ENCODE measurements at places on chromosomes 3 and 15.

GRCh38 chr3:136069933-136070332 is 104.4 kb downstream of the PPP2R3A start:
- no peak for DNase-seq

DNA sequence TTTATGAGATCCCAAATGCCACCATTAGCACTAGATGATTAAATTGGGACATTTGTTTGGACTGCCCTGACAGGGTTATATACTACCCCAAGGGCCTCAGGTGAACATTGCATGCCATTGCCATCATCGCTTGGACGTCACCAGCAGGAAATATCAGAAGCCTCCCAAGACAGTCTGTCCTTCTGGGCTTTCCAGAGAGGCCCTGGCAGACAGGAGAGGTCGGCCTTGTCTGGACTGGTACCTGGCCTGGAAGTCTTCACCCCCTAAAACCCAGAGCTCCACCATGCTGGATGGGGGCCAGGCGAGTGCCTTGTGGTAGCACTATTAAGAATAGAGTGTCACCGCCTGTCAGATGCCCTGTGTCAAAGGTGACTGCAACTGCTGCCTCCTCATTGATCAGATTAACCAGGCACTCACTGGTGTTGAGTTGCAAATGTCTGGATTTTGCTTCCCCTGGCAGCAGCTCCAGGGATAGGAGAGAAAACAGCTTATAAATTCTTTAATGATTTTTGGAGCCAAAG is 324.1 kb upstream of the RASGRP1 start:
- DNase-seq = no peak

GRCh38 chr15:65550681-65551098 is 20.4 kb downstream of the HACD3 start:
- DNase-seq = no peak

GRCh38 chr15:89105147-89105546 is 16.9 kb downstream of the ABHD2 start:
- DNase-seq = no peak

GRCh38 chr15:101156509-101157159 is 95.2 kb downstream of the CHSY1 start:
- DNase-seq = no peak

GRCh38 chr15:94119923-94120775 is 111.2 kb upstream of the MCTP2 start:
- DNase-seq = peak; percentile 7

- no peak for DNase-seq
Observed at GRCh38 chr3:133159498-133160475, 121.6 kb downstream of the TMEM108 start.

DNA sequence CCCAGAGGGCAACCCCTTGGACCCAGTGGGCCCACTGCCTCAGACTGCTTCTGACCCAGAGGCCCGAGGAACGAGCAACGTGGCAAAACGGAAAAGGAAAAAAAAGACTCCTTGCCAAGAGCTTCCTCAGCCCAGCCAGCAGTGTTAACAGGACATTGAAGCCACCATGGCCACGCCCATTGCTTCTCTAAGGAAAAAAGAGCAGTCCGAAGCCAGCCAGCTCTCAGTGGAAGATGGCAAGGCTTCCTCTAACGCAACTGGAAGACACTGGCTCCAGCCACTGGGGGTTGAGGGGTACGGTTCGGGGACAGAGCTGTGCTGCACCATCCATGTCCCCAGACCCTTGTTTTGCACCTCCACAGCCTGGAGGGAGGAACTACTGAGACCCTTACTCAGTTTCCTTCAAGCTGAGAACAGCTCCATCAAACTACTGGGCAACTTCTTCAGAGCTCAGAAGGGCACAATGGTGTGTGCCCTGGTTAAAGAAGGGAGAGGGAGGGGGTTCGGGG is 10.7 kb downstream of the BMF start:
- no peak for DNase-seq

GRCh38 chr3:86787091-86787490 is 203.9 kb downstream of the VGLL3 start:
- no peak for DNase-seq

DNA sequence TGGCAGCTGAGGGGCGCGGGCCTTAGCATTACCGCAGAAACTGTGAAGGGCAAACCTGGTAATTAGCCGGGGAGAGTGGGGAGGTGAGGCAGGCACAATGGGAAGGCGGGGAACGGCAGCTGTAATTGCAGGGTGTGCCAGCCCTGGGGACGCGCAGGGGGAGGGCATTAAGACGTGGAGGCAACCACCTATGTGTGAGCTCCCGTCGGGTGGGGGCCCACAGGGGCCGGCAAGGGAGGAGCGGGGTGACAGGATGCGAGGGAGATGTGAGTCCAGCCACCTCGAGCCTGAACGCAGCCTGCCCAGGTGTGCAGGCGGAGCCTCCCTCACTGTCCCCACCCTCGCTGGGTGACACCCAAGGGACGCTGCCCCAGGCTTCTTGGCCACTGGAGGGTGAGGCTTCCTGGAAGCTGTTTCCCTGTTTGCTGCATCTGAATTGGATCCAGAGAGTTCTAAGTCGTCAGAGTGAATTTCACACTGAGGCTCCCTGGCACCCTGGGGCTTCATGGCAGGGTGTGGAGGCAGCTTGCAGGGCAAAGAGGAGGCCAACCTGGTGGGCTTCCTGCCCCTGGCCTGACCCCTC is 130.6 kb upstream of the MEF2A start:
- DNase-seq = no peak
